Endothelial cell (in vitro differentiated cells): ENCODE measurements at places on chromosomes 16 and 17. TPM values are rescaled to one million over a fixed set of nuclear protein-coding genes. Genes with fewer than 3 reads are reported as not detected.

DNA sequence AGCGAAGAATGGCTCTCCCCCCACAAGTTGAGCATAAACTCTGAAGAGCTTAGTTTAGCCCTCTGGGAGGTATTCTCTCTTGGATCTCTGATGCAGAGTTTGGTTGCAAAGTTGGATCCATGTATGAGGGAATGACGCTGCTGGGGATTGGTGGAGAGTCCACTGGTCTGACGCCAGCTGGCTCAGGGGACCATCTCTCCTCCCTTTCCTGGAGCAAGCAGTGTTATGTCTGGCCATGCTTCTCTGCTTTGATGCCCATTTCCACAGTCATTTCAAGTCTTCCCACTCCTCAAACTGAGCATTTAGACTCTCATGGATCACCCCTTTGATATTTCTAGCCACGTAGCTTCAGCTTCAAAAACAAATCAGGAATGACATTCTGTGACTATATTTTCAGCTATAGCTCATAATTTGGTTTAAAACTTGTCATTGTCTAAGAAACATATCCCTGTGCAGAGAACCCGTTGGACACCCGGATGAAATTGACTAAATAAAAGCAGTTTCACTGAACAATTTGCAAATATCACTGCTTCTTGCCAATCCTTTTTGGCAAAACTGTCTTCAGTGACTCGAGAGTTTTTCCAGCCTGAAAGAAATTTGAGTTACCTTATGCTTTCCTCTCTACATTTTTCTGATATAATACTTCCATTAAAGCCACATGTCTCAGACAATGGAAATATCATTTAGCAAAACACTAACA lies 193.4 kb upstream of the CDH11 start:
- peaks cover 6% of the 10 kb centered on the region for H3K4me1 ChIP-seq
- no peak overlapping the region for H3K4me3 ChIP-seq
- H3K36me3 ChIP-seq: no peaks in the 10 kb centered on the region

GRCh38 chr17:69762766-69763165 lies 312.3 kb upstream of the KCNJ16 start:
- H3K36me3 ChIP-seq: no peaks in the 10 kb centered on the region
- no peak overlapping the region for H3K4me3 ChIP-seq
- no peak overlapping the region for H3K27ac ChIP-seq
- no peaks in the 10 kb centered on the region for H3K27me3 ChIP-seq
- DNase-seq: no peak

DNA sequence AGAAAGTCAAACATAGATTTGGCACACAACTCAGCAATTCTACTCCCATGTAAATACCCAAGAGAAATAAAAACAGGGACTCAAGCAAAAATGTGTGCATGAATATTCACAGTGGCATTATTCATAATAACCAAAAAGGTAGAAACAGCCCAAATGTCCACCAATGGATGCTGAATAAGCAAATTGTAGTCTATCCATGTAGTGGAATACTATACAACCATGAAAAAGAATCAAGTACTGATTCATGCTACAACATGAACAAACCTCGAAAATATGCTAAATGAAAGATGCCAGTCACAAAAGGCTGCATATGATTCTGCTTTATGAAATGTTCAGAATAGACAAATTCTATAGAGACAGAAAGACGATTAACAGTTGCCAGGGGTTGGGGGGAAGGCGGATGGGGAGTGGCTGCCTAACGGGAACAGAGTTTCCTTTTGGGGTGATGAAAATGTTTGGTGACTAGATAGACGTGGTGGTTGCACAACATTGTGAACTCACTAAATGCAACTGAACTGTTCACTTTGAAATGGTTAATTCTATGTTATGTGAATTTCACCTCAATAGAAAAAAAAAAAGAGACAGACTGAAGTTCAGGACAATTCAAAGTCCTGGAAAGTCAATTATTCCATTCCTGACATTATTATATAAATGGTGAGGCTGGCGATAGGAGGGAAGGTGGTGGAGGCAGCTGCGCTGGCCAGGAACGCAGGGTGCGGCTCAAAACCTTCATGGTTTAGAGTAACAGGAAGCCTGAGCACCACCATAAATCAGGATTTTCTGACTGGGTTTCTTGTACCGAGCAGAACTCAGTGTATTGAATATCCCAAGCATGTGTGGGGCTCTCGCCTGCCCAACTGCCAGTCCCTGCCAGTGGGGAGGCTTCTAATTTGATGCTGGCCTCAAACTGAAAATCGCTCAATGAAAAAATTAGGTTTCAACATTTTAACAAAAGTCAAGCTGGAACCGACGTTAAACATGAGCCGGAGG lies 300.9 kb downstream of the C16orf95 start:
- H3K4me3 ChIP-seq: no peak overlapping the region
- peaks cover 18% of the 10 kb centered on the region for H3K4me1 ChIP-seq
- DNase-seq: no peak
- peaks cover 8% of the 10 kb centered on the region for H3K27me3 ChIP-seq

GRCh38 chr17:72387487-72387886 lies 266.7 kb downstream of the SOX9 start:
- no peak overlapping the region for H3K27ac ChIP-seq
- H3K4me3 ChIP-seq: no peak overlapping the region
- DNase-seq: no peak
- no peaks in the 10 kb centered on the region for H3K36me3 ChIP-seq

The CHAD gene
- total RNA-seq: not detected

DNA sequence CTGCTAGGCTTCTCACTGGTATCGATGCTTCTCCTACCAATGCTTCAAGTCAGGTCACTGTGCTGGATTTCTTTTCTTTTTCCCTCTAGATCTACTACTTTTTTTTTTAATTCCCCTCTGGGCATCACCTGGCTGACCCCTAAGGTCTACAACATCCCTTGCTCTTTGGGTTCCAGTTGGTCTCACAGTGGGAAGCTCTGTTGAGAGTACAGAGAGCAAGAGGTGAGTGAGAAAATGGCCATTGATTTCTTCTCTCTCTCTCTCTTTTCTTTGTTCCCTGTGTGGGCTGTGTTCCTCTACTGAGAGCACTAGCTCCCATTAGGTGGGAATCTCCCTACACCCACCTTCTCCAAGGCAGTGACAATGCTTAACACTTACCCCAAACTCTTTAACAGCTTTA lies 413.4 kb downstream of the KCNJ2 start:
- no peaks in the 10 kb centered on the region for H3K4me1 ChIP-seq
- H3K36me3 ChIP-seq: no peaks in the 10 kb centered on the region
- no peak overlapping the region for H3K4me3 ChIP-seq
- H3K27ac ChIP-seq: no peak overlapping the region

- no peak overlapping the region for H3K4me3 ChIP-seq
- H3K36me3 ChIP-seq: no peaks in the 10 kb centered on the region
- peaks cover 4% of the 10 kb centered on the region for H3K27me3 ChIP-seq
- no peak for DNase-seq
- H3K27ac ChIP-seq: no peak overlapping the region
Observed at GRCh38 chr16:56792967-56793366, 63.0 kb downstream of the NUP93 start.

The ZNF597 gene
- 5.7 TPM for total RNA-seq

GRCh38 chr16:4200000-4200780 lies 41.7 kb downstream of the SRL start:
- peaks cover 4% of the 10 kb centered on the region for H3K27me3 ChIP-seq
- no peak overlapping the region for H3K27ac ChIP-seq
- peaks cover 3% of the 10 kb centered on the region for H3K4me1 ChIP-seq

The GNG13 gene
- total RNA-seq: not detected

DNA sequence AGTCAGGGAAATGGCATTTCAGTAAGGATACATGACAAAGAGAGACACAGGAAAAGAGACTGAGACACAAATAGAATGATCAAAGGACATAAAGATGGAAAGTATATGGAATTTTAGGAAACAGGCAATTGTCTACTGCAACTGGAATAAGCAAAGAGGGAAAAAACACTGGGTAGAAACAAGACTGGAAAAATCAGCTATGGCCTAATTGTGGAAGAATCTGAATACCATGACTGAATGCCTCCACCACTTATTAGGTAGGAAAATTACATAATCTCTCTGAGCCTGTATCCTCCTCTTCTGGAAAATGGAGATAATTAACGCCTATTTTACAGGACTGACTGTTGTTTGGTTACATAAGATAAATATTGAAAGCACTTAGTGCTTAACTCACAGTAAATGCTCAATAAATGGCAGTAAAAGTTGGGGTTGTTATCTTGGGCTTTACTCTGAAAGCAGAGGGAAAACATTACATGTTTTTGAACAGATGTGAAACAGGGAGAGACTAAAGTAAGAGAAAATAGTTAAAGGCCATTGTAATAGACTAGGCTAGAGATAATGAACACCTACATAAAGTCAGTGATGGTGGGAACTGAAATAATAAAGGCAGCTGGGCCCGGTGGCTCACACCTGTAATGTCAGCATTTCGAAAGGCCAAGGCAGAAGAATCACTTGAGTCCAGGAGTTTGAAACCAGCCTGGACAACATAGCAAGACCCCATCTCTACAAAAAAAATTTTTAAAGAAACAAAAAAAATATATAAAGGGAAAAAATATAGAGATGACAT lies 63.5 kb upstream of the C17orf78 start:
- H3K27ac ChIP-seq: peak overlapping the region; percentile 25
- no peaks in the 10 kb centered on the region for H3K27me3 ChIP-seq
- peaks cover 28% of the 10 kb centered on the region for H3K4me1 ChIP-seq
- no peak for DNase-seq

The UNC45B gene
- total RNA-seq: 1.9 TPM

DNA sequence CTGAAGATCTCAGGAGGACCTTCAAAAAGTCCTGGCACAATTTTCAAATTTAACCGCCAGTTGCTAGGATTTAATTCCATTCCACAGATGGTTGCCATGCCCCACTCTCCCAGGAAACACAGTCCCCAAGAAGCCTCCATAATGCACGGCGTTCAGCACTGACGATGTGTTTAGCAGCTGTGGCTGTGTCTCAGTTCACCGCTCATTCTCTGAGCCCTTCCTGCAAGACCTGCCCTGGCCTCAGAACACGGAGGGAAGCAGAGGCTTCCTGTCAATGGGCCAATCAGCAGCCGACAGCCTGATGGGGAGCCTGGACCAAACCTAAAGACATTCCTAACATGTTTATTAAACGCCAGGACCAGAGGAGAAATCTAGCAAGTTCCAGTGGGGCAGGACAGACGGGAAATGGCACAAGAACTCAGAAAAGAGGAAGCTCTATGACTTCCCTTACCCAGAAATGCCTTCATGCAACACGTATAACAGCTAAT lies 4.9 kb downstream of the MYLK3 start:
- no peaks in the 10 kb centered on the region for H3K36me3 ChIP-seq
- H3K27ac ChIP-seq: peak overlapping the region; percentile 80
- peak; percentile 45 for DNase-seq

The TMEM106A gene
- 14.4 TPM for total RNA-seq

The KRT25 gene
- not detected for total RNA-seq

DNA sequence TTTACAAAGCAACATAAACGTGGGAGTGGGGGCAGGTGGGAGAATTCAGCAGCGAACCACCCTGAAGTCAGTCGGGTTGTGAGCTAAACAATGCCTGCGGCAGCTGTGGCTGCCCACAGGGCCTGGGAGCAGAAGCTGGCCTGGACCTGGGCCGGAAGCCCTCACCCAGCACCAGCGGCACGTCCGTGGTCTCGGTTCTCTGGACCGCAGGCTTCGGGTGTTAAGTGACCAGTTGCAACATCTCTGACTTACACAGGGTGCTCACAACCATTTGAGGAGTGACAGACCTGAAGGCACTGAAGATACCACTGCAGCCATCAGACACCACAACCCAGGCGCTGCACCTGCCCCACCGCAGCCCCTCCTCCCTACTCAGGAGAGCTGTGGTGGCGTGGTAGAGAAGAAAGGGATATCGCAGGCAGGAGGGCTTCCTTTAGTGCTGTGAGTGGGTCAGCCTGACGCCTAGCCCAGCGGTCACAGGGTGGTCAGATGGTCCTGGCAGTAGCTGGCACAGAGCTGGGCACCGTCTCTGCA lies 33.8 kb downstream of the CBFA2T3 start:
- H3K4me3 ChIP-seq: no peak overlapping the region
- no peak overlapping the region for H3K27ac ChIP-seq
- H3K36me3 ChIP-seq: no peaks in the 10 kb centered on the region
- peaks cover 5% of the 10 kb centered on the region for H3K27me3 ChIP-seq

DNA sequence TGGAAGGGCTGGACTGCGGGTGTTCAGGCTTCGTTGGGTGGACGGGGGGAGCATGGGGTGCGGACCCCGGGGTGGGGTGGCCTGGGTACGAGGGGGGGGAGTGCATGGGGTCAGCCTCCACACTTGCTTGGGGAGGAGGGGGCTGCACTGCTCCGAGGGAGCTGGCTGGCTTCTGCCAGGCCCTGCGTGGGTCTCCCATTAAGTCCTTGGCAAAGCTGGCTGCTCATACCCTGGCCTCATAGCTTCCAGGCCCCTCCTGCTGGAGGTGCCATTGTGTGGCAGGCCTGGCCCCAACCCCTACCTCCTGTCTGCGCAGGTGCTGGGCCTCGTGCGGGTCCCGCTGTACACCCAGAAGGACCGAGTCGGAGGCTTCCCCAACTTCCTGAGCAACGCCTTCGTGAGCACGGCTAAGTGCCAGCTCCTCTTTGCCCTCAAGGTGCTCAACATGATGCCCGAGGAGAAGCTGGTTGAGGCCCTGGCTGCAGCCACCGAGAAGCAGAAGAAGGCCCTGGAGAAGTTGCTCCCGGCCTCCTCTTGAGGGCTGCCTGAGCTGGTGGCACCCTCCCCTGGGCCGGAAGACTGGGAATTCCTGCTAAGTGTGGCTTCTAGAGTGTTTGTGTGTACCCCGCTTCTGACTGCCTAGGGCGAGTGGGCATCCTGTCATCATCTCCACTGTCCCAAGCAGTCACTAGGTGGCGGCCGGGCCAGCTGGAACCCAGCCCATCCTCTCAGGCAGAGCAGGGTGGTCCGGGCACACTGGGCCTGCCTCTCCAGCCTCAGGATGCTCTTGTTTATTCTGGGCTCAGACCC lies 1.5 kb downstream of the NUDT16L1 start:
- H3K27ac ChIP-seq: peak overlapping the region; percentile 30
- H3K4me1 ChIP-seq: no peaks in the 10 kb centered on the region
- H3K4me3 ChIP-seq: peak overlapping the region; percentile 93
- no peak for DNase-seq
- H3K36me3 ChIP-seq: peaks cover 7% of the 10 kb centered on the region

The CDH11 gene
- total RNA-seq: 42.6 TPM

DNA sequence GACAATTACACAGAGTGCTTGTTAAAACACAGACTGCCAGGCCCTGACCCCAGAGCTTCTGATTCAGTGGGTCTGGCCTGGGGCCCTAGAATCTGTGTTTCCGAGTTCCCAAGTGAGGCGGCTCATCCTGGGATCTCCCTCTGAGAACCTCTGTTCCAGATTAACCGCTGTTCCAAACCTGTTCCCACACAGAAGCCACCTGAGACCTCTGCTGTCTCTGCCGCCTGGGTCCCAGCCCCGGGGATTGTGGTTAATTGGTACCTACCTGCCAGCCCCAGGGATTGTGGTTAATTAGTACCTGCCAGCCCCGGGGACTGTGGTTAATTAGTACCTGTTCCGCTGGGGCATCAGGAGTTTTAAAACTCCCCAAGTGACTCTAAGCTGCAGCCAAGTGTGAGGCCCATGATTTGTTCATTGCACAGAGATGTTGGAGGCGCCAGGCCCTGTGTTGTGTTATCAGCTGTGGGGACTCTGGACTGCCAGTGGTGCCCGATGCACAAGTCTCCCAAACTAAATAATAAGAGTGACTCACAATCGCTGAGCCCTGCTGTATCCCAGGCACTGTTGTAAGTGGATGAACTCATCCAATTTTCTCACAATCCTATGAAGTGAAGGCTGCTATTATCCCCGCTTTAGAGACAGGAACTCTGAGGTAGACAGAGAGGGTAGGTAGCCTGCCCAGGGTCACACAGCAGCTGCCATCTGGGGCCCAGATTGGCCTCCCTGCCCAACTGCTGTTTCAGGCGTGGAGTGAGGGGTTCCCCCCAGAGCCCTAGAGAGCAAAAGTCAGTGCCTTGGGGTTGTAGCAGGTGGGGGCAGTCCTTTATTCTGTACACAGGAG lies 219.7 kb downstream of the IRF8 start:
- no peak for DNase-seq
- H3K4me1 ChIP-seq: no peaks in the 10 kb centered on the region
- H3K4me3 ChIP-seq: no peak overlapping the region
